ENCODE measurements at places on chromosomes 13 and 19. TPM values are rescaled to one million over a fixed set of nuclear protein-coding genes. Genes with fewer than 3 reads are reported as not detected.

CEACAM7 gene
- total RNA-seq, result not detected

DNA sequence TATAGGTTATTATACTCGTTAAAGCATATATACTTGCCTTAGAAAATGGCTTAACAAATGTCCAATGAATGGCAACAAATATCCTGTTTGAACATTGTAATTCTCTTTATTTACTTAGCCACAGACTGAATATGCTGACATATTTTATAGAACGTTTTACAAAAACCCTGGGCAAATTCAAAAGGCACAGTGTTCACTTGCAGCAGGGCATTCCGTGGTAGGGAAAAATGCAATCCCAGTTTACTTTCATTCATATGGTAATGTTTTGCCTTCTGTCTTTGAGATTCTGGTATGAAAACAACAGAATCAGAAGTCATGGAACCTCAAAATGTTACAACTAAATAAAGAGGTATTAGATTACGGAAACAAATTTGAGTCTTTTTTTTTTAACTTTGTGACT is 56.2 kb upstream of the MYCBP2 start:
- no peak for DNase-seq

DNA sequence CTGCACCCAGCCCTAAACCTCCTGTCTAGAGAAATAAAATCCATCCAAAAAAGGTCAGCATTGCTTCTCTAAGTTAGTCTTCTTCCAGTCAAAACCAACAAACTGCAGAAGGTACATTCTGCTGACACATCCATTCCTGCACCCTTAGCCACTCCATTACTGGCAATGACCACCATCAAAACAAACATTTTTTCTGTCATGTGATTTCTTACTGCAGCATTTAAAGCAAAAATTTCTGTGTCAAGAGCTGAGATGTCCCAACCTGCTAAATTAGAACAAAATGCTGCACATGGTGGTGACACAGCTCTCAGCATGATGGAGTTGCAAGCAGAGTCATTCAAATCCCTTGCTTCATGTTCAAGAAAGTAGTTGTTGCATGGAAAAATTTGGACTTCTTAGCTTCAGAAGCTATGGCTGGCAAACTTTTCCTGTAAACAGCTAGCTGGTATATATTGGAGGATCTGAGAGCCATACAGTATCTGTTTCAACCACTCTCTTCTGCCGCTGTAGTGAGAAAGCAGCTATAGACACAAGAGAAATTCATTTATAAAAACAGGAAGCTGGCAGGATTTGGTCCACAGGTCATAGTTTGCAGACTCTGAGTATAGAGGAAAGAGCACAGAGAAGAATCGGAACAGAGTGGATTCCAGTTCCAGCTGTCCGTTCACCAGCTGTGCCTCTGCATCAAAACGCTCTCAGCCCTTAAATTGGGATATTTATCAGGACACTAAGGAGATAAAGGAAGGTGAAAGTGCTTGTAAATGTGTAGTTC is 17.4 kb downstream of the RUBCNL start:
- no peak for DNase-seq

- DNase-seq, result peak; percentile 87
Measured at GRCh38 chr19:12994701-12995595, at the start of gene NFIX. NFIX (plus strand) TSS chr19:12995475; CDS start chr19:12995838, 363 bp downstream.

GRCh38 chr13:20125129-20125782 is 35.6 kb downstream of the GJA3 start:
- no peak for DNase-seq

DNA sequence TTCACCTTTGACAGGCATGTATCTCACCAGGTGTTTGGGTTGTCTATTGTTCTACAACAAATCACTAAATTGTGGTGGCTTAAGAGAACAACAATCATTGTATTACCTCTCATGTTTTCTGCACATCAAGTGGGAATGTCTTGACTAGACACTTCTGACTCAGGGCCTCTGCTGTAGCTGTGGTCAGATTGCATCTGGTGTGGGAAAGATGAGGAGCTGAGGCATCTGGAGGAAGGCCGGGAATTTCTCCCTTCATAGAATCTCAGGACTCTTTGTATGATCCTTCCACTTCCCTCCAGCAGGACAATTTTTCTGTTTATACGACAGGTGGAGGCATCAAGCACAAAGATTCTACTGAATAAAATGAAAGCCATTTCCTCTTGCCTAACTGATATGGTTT is 511.8 kb upstream of the NBEA start:
- no peak for DNase-seq

DNA sequence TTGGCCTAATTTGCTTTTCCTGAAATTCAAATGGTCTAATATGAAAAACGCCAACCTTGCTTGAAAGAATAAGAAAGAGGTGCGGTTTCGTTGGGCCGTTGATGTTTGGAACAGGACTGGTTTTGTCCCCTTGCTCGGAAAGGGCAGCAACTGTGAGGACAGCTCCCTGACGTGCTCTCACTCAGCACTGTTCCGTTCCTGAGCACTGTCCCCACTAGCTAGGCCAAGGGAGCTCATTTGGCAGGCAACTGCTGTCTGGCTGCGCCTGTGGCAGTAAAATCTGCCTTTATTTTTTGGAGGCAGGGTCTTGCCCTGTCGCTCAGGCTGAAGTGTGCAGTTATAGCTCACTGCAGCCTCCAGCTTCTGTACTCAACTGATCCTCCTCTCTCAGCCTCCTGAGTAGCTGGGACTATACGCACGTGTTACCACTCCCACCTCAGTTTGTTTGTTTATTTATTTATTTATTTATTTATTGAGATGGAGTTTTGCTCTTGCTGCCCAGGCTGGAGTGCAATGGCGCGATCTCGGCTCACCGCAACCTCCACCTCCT is 4.5 kb downstream of the LDLR start:
- DNase-seq, result peak; percentile 14

DACT3 gene
- total RNA-seq, result 14.1 TPM

DNA sequence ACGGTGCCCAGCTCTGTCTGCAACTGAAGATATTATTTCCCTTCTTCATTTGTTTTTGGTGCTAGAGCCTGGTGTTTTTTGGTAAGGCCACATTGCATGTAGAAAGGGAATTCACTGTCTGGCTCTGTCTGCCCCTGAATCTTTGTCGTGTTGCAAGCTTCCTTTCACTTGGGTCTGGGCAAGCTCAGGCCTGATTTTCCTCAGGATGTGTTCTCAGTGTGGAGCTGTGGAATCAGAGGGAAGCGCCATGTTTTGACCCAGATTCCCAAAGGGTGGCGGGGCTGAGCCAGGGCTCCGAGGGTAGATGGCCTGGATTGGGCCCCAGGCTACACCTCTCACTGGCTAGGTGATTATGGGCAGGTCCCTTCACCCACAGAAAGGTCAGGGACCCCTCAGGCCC is 8.6 kb downstream of the PRKCSH start:
- DNase-seq, result no peak

CFAP97D2 gene
- not detected for total RNA-seq

LRRC8E gene
- 2.5 TPM for total RNA-seq
